ENCODE measurements at places on chromosomes 5 and 9.
A peak's percentile ranks its signal among the peaks of the same experiment; 100 is the strongest.

- no peak for DNase-seq
Observed at GRCh38 chr9:76658510-76659231, 105.6 kb upstream of the PCA3 start.

DNA sequence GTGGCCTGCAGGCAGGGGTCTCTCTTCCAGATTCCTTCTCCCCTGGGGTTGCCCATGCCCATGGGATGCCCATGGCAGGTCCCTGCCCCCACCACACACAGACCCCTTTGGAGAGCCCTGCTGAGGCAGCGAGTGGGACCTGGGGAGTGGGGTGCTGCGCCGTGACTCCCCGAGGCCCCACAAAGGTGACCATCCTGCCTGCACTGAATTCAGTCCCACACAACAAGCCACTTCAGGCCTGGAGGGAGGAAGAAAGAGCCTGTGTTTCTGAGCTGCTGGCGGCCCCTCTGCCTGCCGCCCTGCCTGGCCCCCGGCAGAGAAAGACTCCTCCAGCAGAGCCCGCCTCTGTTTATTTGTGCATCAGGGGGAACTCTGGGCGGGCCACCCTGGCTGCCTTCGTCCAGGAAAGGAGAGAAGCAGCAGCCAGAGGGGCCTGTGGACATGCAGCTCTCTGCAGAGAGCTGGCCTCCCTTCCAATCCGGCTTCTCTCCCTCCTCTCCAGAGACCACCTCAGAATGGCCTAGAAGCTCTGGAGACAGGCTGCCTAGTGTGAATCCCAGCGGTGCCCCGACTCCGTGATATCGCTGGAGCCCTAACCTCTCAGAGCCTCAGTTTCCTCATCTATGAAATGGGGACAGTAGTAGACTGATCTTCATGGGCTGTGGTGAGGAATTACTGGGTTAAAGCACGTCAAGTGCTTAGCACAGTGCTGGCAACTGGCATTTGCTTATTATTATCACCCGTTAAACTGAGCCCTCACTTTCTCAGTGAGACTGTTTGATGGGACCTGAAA is 72.9 kb downstream of the COL27A1 start:
- DNase-seq = no peak

GRCh38 chr5:67262206-67262605 is 65.6 kb upstream of the CD180 start:
- no peak for DNase-seq

GRCh38 chr5:67221487-67222242 is 25.1 kb upstream of the CD180 start:
- DNase-seq = no peak

DNA sequence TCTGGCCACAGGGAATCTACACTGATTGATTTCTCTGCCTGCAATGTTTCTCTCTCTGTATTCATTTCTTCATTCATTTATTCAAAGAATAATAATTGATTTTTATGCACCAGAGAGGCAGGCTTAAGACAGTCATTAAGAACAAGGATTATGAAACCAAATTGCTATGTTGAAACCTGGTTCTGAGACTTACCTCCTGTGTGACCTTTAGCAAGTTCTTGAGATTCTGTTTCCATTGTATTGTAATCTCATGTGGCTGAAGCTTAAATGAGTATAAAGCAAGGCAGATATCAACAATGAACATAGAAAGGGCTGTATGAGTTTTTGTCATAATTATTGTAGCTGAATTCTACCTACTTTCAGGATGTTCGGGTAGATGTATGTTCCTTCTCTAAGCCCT is 129.6 kb upstream of the GRIA1 start:
- DNase-seq = no peak

- no peak for DNase-seq
Observed at GRCh38 chr9:70043285-70043684, 363 bp upstream of the MAMDC2 start.

GRCh38 chr5:102958481-102959011 is 161.4 kb downstream of the GIN1 start:
- no peak for DNase-seq

GRCh38 chr9:106321394-106322180 is 541.4 kb upstream of the ZNF462 start:
- no peak for DNase-seq

- no peak for DNase-seq
Observed at GRCh38 chr5:2904956-2905355, 153.5 kb upstream of the IRX2 start.

DNA sequence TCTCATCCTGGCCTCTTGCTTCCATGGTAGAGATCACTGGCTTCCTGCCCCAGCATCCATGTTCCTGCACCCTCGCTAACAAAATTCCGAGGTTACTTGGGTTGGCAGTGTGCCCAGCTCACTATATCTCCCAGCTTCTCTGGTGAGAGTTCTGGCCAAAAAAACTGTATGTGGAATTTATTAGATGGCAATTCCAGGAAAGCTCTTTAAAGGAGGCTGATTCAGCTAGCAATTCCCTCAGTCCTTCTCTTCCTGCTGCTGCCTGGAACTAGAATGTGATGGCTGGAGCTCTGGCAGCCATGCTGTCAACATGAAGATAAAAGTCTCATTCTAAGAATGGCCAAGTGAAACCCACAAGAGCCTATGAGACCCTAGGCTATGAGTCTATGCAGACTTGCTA is 88.8 kb downstream of the SECISBP2 start:
- no peak for DNase-seq

- DNase-seq = no peak
Observed at GRCh38 chr5:176621661-176622079, 8.7 kb downstream of the SNCB start.

GRCh38 chr9:99335280-99335679 is 113.2 kb downstream of the SEC61B start:
- DNase-seq = no peak

DNA sequence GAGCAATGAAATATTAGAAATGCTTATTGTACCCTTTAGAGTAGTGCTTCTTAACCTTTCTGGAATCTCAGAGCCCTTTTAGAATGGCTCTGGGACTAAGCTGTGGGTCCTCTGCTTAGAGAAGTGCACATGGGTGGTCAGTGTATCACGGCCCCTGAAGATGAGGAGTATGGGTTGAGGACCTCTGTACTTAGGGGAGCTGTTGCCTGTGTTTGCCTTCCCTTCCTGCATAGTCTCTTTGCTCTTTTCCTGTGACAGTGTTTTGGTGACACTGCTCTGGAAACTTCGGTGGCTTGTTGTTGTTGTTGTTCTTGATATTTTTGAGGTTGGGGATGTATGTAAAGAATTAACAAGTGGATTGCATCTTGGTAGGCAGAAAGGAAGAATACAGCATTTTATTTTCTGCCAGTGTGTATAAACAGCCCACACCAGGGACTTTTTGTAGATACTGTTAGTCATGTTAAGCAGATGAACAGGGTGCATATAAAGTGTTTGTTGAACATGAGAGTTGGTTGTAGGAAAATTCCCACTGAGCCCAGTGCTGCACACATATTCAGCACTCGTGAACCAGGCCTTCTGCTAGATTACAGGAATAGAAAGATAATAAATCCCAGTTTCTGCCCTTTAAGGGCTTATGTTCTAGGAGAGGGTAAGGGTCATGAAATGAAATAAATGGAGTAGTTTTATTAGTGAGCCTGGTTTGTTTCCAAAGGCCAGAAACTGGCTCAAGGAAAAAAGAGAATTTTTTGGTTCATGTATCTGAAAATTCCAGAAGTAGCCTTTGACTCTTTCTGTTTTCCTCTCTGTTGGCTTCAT is 199.7 kb downstream of the ARHGAP26 start:
- DNase-seq = no peak

- no peak for DNase-seq
Observed at GRCh38 chr9:34518110-34518616, 4.6 kb downstream of the ENHO start.

DNA sequence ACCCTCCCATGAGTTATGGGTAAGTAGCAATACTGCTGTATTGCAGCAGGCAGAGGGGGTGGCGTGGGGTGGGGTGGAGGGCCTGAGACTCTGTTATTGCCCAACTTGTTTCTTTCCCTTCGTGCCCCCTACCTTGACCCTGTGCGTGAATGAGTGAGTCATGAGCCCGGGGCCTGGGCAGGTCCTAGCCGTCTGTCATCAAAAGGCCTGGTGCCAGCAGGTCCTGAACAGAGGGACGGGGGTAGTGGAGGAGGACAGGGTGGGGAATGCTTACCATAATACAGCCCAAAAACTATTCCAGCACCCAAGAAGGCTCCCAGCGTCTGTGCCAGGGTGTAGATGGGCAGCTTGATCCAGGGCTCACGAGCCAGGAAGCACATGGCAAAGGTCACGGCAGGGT is 4.3 kb downstream of the AQP3 start:
- DNase-seq = no peak

GRCh38 chr5:72238712-72239445 is 81.2 kb downstream of the MRPS27 start:
- peak; percentile 77 for DNase-seq

DNA sequence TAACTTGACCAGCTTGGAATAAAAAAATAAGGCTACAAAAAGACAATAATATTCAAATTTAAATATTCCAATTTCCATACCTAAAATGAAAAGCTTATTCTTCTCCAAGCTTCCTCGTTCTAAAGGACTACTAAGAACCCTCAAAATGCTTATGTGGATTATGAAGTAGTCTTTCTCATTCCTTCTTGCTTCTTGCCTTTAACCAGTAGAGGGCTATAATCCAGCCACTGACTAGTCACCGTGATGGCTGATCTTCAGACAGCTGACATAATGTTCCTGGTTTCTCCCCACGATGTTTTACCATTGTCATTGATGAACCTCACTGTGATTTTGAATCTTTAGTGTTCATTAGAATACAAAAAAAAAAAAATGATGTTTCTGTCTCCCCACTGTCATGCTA is 515.3 kb downstream of the TLE1 start:
- no peak for DNase-seq

DNA sequence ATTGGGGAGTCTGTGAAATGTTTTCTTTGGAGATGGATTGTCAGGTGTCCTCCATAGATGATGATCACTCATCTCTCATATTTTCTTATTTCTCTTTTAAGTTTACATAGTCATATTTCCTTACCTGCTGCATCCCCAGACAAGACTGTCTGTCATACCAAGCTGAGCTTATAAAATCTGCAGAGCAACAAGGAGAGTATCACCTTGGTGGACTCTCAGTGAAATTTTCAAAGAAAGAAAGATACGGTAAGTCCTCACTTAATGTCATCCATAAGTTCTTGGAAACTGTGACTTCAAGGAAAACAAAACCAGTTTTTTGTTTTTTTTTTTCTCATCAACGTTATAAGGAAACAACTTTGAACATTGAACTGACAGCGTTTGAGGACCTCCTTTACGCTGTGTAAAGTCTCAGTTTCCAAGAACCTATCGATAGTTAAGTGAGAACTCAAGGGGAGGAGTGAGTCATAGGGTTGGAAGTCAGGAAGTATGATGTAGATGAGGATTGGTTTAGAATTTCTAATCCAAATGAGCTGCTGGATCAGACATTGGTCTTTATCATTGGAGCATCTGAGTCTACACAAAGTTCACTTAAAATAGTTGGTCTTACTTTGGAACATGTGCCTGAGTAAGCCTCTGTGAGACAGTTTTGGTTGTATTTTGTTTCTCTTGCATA is 45.5 kb downstream of the SPIN1 start:
- no peak for DNase-seq

DNA sequence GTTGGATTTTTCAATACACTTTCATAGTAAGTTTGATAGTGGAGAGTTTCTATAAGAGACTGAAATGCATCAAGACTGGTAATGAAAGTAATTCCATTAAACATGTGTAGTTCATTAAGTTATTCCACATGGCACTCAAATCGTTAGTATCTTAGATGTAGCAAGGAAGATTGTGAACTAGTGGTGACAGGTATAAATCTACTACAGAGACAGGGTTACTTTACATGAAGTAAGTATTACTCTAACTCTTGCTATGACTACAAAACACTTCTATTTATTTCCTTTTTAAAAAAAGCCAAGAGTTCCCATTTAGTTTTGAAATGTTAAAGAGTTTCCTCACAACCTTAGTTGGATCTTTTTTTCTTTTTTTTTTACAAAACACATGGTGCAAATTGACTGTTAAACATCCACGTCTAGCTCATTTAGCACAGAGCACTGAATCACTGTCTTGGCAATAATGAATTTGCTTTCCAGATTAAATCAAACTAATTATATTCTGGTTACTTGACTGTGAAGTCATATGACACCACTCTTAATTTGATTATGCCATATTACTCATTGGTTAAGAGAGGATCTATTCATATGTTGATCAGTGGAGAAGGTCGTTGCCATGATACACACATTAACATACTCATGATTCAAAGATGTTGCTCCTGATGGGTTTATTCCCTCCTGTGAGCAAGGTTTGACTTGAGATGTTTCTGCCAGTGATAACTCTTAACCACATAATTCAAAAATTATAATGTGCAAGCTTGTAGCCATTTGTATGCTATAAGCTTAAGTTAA is 644.8 kb downstream of the EFNA5 start:
- DNase-seq = peak; percentile 12

DNA sequence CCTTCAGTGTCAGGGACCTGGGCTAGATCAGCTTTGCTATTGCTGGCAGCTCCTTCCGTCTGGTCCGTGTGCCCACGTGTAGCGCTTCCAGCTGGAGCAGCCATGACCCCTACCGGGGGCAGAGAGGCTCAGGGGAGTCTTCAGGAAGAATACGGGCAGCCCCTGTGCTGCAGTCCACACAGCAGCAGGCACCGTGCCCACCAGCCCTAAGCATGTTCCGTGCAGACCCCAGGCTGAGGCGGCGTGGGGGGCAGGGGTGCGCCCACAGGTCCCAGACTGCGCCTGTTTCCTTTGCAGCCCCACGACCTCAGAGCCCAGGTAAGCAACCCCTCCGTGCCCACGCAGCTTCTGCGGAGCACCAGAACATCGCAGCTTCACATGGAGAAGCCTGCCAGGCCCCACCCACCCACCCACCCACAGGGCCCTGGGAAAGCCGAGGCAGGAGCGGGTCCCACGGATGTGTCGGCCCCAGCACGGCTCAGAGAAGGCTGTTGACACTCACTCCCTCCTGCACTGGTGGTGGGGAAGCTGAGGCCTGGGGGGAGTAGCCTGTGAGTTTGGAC is 83.1 kb downstream of the KCNT1 start:
- DNase-seq = no peak

GRCh38 chr9:98255061-98255577 is 330 bp downstream of the TBC1D2 start:
- no peak for DNase-seq

GRCh38 chr5:59346514-59346913 is 547.0 kb downstream of the PDE4D start:
- DNase-seq = no peak

DNA sequence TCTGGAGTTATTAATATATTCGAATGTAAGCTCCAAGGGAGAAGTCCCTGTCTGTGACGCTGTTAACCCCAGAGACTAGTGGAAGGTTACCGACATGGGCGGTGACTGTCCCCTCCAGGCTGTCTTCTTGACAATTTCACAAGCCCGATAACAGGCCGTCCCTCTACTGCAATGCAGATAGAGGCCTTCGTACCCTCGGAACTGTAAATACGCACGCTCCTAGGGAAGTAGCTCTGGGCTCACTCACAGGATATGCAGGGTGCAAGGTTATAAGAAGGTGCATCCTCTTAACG is 680 bp upstream of the RFK start:
- no peak for DNase-seq

DNA sequence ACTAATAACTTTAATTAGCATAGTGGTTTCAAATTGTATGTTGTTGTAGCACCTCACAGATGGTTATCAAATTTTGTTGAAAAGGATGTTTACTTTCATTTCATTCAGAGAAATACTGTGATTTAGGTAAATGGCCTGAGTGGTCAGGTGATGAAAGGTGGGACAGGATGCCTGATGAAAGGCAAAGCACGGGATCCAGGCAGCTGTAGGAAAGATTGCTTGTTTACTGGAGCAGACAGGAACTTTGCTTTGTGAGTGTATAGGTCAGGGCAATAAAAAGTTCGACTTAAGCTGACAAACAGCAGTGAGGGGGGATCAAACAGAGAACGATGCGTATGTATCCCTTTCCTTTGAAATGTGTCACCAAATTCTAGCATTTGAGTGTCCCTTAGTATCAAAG is 19.0 kb downstream of the KIAA1958 start:
- DNase-seq = no peak

- DNase-seq = no peak
Observed at GRCh38 chr5:178115814-178116142, 2.4 kb downstream of the N4BP3 start.

Measured in iPS DF 19.7 (cell line).